Pons (tissue), 1 donor: ENCODE measurements at places on chromosomes 13 and 19.
A peak's percentile ranks its signal among the peaks of the same experiment; 100 is the strongest.

GRCh38 chr19:33686687-33687480 is 65.1 kb downstream of the CHST8 start:
- no peak for DNase-seq

- DNase-seq, result no peak
Measured at GRCh38 chr19:45761714-45762113, 7.3 kb downstream of the SIX5 start.

- no peak for DNase-seq
Measured at GRCh38 chr13:99922631-99923404, 48.7 kb downstream of the ZIC5 start.

DNA sequence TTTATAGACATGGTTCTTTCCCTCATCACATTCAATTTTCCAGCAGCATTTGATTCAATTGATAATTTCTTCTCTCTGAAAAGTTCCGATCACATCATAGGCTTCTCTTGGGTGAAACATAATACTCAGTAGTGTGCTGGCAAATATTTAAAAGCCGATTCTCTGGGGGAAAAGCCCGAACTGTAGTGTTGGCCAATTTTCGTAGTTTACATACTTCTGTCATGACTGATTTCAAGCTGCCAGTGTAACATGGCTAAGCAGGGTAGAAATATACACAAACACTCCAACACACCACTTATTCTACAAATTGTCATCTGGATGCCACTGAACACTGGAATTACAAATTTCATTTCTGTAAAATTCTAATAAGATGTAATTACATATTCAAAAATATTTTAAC is 56.1 kb upstream of the FREM2 start:
- no peak for DNase-seq

GRCh38 chr13:31920727-31921100 is 110.9 kb upstream of the FRY start:
- no peak for DNase-seq

DNA sequence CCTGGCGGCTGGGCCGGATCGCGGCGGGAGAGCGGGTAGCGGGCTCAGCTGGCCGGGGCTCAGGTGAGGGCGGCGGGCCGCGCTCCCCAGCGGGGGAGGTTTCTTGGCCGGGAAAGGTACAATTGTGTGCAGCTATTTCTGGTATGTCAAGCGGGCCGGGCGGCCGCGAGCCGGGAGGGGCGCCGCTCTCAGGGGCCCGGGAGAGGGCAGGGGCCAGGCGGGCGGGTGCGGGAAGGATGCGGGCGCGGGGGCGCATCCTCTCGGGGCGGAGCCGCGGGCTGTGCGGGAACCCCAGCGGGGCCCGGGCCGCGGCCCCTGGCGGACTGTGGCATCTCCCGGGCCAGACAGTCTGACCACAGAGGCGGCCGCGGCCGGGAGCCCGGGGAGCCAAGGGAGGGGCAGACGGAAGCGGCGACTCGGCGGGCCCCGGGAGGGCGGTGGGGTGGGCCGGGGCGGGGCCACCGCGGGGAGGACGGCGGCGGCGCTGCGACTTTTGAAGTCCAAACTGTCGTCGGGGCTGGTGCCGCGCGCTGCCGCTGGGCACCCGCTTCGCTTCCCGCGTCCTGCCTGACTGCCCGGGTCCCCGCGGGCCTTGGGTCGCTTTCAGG is at the start of gene LMO7:
Gene LMO7 (plus strand): TSS at position 503 of the 608 bp plus-strand sequence. CDS start 328 bp downstream, outside the sequence.
- no peak for DNase-seq

- no peak for DNase-seq
Measured at GRCh38 chr19:55692681-55693081, 17.7 kb downstream of the EPN1 start.

GRCh38 chr13:38763446-38764381 is 76.8 kb downstream of the FREM2 start:
- peak; percentile 83 for DNase-seq

DNA sequence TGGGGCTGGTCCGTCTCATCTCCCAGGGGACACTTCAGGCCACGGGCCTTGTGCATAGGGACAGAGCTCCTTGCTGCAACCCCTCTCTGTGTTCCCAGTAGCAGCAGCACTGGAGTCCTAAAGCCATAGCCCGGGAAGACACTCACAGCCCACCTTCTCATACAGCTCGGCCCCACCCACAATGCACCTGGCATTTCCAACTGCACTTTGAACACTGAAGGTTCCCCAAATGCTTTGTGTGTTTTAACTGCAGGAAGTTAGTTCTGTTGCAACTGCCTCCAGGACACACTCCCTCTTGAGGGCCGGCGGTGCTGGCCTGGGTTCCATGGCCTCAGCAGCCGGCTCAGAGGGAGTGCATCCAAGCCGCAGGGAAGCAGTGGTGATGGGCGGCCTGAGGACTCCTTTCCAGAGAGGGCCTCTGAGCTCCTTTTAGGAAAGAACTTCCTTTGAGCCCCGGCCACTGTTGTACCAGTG is 22.7 kb upstream of the TMEM255B start:
- DNase-seq, result no peak

DNA sequence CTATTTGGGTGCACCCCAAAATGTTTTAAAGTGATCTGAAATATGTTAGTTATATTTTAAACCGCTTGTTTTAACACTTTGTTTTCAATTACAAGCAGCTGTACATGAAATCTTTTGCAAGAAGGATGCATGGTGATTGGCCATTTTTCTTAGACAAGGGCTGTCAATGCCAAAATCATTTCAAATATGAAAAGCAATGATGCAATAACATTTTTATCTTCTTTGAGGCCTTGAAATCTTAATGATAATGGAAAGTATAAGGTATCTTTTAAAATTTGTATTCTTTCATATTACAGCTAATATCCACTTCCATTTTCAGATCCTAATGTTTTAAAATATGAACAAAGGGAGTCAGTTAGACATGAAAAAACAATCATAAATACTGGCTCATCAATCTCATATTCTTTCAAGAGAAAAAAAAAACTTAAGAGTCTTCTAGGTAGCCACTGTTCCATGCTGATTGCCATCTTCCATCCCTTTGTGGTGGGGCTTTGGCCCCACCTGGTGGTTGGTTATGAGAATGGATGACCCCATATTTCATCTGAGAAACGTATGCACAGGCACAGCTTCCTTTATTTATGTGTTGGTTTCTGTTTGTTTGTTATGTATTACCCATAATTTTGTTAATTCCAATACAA is 330.3 kb upstream of the MIR17HG start:
- DNase-seq, result peak; percentile 54

GRCh38 chr13:57739543-57740190 is 108.1 kb downstream of the PCDH17 start:
- DNase-seq, result peak; percentile 27

DNA sequence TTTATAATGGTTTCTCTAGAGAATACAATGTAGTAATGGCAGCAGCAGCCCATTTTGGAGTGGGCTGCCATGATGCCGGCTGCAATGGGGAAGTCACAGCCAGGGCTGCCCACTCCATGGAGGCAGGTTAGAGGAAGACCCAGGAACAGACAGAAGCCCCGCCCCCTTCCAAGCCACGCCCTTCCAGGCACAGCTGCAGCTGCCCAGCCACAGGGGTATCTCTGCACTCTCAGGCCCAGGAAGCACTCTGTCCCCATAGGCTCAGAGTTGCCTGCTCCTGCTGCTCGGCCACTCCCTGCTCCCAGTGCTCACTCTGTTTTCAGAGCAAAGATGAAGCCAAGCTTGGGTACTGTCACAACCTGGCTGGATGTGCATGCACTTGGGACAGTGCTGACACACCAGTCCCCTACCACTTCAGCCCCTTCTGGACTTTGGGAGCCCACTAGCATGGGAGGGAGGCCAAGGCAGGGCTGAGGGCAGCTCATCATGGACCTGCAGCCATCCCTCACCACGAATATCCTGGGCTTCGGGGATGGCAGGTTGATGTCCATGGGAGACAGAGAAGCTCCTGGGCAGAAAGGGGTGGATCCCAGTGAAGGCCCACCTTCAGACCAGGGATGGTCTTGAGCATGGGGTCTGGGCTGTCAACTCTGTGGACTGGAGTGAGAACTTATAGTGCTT is 1224.2 kb downstream of the SLITRK5 start:
- DNase-seq, result no peak

DNA sequence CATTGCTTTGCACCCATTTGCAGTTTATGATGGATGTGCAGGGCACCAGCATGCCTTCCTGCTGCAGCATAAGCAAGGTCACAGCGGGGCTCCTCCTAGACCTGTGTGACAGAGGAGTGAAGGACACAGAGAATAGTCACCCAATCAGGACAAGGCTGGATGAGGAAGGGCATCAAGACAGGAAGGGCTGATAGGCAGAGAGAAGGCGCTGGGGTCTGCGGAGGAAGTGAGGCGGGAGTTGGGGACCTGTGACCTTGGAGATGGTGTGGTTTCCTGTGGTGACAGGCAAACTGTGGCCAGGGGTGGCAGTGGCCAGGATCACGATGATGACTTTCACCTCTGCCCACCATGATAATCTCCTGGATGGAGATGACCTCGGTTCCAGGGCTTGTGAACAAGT is 16.4 kb upstream of the KCTD15 start:
- DNase-seq, result no peak

- no peak for DNase-seq
Measured at GRCh38 chr19:10155839-10156238, 36.1 kb upstream of the EIF3G start.

DNA sequence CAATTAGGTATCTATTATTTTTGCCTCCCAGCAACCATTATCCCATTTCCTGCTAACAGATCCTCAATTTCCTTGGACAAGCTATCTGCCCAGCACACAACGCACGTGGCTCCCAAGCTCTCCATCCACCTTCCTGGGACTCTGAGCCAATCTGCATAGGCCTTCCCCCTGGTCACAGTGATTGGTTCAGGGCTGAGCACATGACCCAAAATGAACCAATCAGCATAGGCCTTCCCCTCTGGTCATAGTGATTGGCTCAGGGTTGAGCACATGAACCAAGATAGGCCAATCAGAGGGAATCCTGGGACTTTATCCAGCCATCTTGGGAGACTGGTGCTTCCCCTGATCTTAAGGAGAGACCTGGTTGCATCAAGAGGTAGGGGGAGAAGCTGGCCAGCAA is 5.8 kb downstream of the CPAMD8 start:
- no peak for DNase-seq

DNA sequence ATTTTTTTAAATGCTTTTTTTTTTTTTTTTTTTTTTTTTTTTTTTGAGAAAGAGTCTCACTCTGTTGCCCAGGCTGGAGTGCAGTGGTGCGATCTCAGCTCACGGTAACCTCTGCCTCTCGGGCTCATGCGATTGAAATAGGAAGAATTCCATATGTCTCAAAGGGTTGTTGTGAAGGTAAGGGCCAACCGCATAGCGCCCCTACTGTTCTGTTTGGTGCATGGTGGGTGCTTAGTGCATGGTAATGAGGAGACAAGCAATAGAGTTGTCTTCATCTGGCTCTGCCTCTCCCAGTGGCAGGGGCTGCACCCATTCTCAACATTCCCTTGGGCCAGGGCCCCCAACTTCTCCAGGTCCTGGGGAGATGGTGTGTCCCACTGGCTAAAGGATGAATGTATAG is 68.7 kb downstream of the RASL11A start:
- DNase-seq, result peak; percentile 23

DNA sequence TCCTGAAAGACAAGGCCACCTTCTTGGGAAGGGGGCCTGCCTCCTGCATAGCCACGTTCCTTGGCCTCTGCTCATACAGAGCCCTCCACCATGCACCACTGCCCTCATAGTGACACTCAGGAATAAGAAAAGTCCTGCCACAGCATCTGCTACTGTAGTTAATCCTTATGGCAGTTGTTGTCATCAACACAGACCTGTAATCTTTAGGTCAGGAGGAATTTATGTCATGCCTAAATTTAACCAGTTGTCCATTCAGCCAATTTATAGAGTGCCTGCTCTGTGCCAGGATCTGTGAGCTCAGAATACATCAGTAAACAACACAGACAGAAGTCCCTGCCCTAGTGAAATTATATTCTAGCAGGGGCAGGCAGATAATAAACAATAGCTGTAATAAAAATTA is 44.4 kb downstream of the FAM124A start:
- peak; percentile 87 for DNase-seq

DNA sequence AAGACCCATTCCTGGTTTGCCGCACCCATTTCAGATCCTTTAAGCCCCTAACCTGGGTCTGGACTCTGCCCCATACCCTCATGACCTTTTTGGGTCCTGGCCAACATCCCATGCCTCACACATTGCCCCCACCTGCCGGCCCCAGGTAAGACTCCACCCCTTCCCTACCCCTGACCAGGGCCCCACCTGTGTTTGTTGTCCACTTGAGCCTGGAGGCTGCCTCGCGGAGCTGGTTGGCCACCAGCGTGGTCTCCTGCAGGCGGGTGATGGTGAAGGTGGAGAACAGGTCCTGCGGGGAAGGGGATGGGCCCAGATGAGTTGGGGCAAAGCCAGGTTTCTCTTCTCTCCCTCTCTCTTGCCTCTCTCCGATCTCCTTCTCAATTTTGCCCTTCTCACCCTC is 19.5 kb downstream of the MAN2B1 start:
- DNase-seq, result no peak

DNA sequence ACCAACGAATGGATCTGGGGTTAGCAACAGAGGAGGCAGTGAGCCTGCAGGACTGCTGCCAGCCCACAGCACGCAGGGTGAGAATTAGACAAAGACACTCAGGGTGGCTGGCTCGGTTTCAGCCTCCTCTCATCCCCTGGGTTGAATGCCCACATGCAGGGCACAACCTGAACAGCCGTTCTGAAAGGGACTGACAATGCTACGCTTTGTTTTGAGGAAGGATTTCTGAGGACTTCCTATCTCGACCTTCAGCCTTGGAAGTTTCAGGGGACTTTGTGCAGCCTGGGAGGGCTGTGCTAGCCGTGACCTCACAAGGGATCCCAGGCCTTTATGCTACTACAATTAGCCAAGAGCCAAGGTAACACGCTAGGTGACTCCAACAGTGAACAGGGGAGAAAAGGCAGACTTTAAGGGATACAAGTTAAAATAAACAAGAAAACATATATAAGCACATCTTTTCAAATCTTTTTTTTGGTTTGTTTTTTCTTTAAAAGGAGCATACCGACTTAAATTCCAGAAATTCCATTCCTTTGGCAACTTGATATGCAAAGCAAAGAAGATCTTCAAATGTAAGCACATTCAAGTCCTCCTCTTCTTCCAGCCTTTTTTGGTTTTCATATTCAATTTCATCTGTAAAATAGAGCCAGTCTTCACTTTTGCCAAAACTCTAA is 34.5 kb upstream of the URAD start:
- no peak for DNase-seq

GRCh38 chr19:16104722-16105121 is 7.0 kb upstream of the RAB8A start:
- DNase-seq, result no peak

GRCh38 chr13:25175431-25175830 is 3.3 kb upstream of the AMER2 start:
- DNase-seq, result no peak

- DNase-seq, result no peak
Measured at GRCh38 chr13:25353344-25353743, 18.4 kb upstream of the ATP8A2 start.
